GM12864 (cell line): ENCODE measurements at places on chromosomes 2 and 18.

DNA sequence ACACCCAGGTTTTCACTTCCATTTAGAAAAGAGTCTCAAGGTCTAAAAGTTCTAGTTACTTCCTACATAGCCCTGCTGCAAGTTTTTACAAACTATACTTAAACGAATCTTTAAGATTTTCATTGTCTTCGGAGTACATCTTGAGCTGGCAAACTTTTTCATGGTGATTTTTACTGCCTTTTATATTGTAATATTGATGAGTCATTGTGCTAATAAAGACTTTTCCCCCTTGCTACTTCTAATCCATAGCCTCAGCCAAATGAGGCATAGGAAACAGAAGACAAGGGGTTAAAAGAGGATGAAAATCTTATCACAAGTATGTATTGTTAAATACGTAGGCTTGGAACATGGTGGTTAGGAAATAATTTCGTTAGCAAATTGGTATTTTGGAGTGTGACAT lies 4.1 kb downstream of the DPP10 start:
- DNase-seq, result no peak

DNA sequence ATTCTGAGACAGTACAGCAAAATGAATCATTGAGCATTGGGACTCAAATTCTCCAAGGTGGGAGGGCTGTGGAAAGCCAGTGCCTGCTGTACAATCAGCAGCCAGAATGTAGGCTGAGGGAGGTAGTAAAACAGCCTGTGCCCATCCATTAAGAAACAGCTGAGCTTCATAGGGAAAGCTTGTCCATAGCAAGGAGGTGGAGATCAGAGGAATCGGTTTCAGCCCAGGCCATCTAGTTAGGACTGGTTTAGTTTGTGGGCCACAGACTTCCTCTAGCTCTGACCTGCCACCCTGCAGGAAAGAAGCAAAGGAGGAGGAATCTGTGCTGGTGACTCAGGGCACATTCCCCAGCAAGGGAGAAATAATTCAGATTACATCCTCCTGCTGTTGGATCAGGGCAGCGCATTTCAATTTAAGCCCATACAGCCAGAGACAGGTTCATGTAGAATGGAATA lies 333.4 kb downstream of the SETBP1 start:
- DNase-seq, result no peak

GRCh38 chr2:193371200-193371599 lies 1176.5 kb upstream of the TMEFF2 start:
- DNase-seq, result no peak

DNA sequence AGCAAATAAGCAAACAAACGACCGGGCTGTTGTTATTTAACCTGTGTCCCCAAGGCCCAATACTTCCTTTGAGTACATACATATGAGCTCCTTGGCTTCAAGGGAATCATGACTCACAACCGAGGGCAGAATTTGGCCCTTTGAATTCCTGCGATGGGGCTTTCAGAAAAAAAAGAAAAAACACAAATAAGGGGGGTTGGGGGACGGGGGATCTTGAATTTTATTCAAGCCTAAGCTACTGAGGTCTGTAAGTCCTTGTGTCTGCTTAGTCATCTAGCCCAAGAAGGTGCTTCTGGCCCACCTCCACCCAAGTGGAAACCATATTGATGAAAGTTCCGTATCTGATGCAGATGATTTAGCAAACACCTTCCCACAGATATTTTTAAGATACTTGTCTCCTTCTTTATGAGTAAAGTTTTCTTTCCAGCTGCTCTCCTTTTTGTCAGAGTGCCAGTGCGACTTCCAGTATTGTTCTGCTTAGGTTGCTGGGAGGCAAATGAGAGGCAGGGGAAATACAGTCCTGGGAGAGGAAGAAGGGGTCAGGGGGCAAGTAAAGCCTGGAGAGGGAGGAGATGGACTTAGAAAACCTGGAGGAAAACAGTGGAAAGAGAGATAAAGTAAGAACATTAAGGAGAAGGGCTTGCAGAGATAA lies 169.6 kb downstream of the ZEB2 start:
- DNase-seq, result no peak

- DNase-seq, result no peak
These were observed 255.2 kb downstream of the LPIN1 start for GRCh38 chr2:12001621-12002020.

- DNase-seq, result no peak
These were observed 9.2 kb downstream of the TGIF1 start for GRCh38 chr18:3458952-3459853.

- no peak for DNase-seq
These were observed 349.1 kb upstream of the ACVR2A start for GRCh38 chr2:147495734-147496133.

DNA sequence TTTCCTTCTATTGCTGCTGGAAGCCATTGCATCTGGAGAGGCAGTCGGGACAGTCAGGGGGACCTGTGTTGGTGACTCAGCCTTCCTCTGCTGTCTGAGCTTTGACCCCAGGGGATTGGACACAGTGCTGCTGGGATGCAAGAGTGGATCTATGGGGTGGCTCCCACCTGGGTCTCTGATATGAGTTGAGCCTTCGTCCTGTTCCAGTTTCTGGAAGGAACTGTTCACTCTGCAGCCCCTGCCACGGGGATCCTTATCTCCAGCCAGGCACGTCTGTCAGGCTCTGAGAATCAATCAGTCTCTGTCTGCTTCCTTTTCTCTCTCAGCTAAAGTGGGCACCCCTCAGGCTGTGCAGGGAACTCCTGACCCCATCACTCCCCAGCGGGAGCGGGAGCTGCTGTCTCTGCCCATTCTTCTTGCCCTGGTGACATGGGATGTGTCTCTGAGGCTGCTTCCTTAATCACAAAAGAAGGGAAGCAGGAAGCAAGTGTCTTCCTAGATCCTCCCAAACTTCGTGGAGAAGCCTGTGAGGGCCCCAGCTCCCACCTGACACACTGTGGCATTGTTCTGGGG lies 51.7 kb downstream of the ARHGAP28 start:
- no peak for DNase-seq

DNA sequence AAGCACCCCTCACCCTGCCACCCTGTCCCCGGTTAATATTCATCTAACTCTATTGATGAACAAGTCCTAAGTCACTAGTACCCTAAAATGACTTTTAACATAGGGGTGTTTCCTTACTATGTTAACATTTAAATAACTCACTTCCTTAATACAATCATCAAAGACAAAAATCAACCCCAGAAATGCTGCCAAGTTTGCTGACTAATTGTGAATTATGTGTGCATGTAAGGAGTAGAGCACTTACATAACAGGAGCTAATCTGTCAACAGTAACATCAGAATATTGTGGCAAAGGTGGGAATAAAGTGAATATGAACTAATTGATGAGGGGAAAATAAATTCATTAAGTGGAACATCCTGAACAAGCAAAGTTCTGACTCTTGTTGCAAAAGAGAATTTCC lies 81.4 kb upstream of the ERBB4 start:
- DNase-seq, result no peak

DNA sequence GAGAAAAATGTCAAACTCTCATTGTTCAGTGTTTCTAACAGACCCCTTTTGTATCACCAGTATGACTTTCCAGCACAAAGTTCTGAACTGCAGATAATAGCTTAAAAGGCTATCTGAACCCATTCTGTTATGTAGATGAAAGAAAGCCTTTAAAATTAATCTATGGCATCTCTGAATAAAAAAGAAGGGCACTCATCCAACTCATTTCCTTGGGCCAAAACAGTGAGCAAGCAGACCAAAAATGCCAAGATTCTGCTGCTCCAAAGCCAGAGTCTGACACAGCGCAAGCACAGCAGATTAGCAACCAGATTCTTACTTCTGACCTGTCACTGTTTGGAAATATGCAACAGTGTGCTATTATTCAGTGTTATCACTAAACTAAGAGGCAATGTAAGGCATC lies 22.6 kb upstream of the ITGA6 start:
- DNase-seq, result no peak

GRCh38 chr2:200119236-200119635 lies 163.9 kb downstream of the MAIP1 start:
- no peak for DNase-seq

DNA sequence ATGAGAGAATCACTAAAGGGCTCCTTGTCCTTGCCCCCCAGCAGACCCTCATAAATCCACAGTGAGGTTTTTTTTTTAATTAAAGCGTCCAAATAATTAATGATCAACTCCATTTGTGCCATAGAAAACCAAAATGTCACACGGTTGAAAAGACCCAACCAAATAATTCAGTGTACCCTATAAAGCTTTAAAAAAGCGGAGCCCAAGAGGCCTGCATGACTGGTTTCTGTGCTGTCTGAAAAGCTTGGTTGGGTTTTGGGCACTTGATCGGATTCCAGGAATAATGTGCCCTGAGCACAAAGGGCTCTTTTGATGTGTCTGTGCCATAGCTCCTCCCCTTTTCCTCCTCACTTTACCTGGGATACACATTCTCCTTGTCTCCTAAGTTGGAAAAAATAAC lies 523.2 kb downstream of the TNS1 start:
- DNase-seq, result no peak

DNA sequence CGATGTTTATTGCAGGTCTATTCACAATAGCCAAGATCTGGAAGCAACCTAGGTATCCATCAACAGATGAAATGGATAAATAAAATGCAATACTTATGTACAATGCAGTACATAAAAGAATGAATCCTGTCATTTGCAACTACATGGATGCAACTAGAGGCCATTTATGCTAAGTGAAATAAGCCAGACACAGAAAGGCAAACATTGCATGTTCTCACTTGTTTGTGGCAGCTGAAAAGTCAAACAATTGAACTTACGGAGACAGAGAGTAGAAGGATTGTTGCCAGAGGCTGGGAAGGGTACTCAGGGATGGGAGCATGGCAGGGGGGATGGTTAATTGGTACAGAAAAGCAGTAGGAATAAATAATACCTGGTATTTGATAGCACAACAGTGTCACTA lies 563.9 kb downstream of the TMX3 start:
- no peak for DNase-seq

GRCh38 chr18:74204526-74205152 lies 56.3 kb downstream of the TIMM21 start:
- no peak for DNase-seq

DNA sequence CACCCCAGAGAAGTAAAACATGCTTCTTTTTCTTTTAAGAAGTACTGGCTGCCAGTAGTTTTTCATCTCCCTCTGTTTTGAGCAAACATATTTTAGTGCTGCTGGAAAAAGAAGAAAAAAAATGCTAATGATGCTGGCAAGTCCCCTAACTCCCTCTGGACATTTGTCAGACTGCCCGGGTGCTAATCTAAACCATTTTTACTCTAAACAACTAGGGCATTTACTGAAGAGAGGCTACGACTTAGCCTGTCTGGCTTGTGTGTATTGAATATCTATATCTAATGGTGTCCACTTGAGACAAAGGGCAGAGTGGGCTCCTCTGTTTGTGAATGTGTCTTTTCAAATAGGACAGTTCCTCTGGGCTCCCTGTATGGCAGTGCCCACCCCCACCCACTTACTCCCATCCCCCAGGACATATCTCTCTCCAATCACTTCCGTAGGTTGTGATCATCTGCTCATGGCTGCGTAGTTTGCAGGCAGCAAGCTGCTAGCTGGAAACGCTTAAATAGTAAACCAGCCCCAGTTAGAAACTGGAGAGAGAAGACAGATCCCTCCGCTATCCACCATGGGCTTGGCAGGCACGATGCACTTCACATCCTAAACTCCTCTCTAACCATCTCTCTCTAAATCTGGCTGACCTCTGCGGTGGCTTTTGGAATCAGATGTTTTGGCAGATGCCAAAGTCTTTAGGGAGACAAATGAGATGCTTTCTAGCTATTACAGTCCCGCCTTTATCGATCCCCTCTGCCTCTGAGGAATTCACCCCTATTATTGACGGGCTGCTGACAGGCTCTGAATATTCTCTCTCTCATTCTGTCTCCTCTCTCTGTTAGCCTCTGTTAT lies 58.3 kb downstream of the DOCK10 start:
- DNase-seq, result no peak

DNA sequence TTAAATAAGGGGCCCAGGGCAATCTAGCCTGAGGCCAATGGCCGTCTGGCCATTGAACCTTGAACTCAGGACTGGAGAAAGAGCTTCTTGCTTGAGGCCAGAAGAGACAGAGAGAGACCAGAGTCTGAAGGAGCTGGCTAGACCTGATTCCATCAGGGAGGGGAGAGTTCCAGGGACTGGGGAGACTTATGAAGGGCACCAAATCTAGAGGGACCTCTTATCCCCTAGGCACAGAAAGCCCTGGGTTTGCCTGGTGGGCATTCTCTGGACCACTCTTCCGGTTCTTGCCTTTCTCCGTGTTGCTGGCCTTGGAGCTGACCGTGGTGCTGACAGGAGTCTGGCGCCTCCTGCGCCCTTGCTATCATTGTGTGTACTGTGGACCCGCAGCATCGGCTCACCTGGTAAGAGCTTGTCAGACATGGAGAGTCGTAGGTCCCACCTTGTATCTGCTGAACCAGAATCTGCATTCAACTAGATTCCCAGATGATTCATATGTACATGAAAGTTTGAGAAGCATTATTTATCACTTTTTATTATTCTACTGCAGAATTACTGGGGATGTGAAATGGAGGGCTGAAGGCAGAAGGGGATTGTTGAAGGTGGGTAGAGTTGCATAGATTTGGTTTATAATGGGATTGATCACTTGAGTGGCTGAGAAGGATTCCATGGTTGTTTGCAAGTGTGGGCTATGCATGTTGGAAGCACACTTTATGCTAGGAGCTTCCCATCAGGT lies 4.3 kb upstream of the TRPM8 start:
- DNase-seq, result no peak

DNA sequence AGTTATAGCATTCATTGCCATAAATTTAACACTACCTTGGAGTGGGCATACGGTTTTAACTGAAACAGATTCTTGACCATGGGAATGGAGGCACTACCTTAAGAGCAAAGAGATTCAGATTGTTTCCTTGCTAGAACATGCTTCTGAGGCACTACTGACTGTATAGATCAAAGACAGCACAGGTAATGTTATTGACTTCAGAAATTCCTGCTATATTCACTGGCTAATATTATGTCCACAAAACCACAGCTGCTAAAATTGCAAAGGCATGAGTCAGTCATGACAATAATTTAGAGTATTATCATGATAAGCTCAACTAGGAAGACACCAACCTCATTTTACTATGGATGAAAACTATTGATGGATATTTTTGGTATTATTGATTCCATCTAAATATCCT lies 39.4 kb downstream of the SLC8A1 start:
- no peak for DNase-seq

DNA sequence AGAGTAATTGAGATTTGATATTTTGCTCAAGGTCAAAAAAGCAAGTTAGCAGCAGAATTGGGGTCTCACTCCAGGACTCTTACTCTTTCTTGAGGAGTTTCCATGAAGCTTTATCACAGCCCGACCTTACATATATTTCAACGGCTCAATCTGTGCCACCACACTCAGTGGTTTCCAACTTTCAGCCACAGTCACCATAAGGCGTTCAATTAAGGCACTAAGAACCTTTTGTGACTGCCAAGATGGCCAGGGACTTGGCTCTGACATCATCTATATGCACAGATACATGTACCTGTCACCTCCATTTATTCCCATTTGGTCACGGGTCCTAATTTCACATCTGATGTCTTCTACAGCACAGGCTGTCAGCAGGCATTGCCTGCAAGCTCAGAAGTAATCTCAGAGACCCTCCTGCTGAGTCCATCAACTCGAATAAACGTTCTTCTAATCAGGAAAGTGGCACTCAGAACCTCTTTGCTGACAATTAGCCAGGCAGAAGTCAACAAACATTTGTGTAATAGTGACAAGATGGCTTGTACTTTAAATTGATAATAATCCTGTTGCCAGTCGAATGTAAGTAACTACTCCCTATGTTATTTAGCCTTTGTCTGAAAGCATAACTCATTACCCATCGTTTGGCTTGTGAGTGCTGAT lies 16.1 kb downstream of the DYTN start:
- DNase-seq, result no peak
